Sigmoid colon (tissue), 7 donors: ENCODE measurements at places on chromosomes 4 and X. TPM values are rescaled to one million over a fixed set of nuclear protein-coding genes. Genes with fewer than 3 reads are reported as not detected.

BCLAF3 gene
- 16.3 TPM for total RNA-seq

DNA sequence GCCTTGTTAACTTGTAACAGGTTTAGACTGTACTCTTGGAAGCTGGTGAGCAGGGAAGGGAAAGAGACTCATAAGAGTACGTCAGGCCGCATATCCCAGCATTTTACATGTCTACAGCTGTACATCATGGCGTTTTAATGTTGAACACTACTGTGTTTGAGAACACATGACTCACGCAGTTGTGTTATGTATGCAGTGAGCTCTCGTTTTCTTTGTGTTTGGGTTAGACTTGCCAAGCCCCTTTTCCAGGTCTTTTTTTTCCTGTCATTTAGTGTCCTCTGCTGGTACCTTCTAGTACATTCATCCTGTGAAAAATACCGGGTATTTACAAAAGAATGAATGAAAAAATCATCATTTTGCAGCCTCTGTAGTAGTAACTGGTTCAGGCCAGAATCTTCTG is 35.3 kb downstream of the SMS start:
- H3K4me3 ChIP-seq: no peak overlapping the region
- DNase-seq: no peak
- H3K27ac ChIP-seq: peak overlapping the region; percentile 74

ODAPH gene
- total RNA-seq: not detected

GPRASP1 gene
- 25.7 TPM for total RNA-seq

DNA sequence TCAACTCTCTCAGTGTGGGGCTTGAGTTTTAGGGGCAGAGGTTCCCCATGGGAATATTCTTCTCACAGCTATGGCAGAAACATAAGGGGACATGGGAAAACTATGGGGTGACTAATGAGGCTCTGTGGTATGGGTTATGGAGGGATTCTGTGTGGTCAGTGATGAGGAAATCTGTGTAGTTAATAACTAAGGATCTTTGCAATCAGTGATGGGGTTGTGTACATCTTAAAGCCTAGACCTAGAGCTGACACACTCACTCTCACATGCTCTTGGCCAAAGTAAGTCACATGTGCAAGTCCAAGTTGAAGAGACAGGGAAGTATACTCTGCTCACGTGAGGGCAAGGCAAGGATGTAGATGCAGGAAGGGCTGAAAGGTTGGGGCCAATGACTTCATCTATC is 86.4 kb upstream of the UXT start:
- no peaks in the 10 kb centered on the region for H3K4me1 ChIP-seq
- DNase-seq: no peak
- H3K36me3 ChIP-seq: no peaks in the 10 kb centered on the region
- no peaks in the 10 kb centered on the region for H3K27me3 ChIP-seq
- H3K4me3 ChIP-seq: no peak overlapping the region

DRP2 gene
- 7.1 TPM for total RNA-seq

- no peaks in the 10 kb centered on the region for H3K27me3 ChIP-seq
- H3K4me1 ChIP-seq: no peaks in the 10 kb centered on the region
- no peak overlapping the region for H3K4me3 ChIP-seq
- no peaks in the 10 kb centered on the region for H3K36me3 ChIP-seq
- no peak overlapping the region for H3K27ac ChIP-seq
- DNase-seq: no peak
These were observed 27.5 kb downstream of the PCYT1B start for GRCh38 chrX:24619647-24620046.

DNA sequence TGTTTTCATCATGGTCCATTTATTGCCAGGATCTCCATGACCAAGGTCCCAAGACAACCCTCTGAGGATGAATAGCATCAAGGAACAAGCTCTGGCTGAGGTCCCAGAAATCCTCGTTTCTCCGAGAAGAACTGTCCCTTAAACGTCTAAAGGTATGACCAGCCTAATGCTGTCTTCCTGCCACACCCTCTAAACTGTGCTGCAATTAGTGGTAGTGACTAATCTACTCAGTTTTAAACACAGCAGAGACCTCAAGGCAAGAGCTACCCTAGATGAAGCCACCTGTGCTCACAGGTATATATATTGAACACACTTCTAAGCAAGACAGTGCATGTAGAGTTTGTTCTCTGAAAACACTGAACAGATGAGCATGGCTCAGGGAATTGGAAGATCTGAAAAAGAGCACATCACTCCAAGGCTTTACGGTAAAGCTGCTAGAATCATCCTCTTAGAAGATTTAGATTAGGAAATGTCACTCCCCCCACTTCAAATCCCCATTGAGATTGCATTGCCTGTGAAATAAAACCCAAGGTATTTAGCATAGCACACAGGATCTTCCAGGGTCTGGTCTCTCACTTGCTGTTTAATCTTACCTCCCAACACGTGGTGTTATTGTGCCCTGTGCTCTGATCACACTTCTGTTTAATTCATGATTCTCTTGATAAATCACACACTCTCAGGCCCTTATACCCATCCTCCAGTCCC is 173.9 kb upstream of the VCX3A start:
- H3K36me3 ChIP-seq: no peaks in the 10 kb centered on the region
- no peak overlapping the region for H3K27ac ChIP-seq
- no peaks in the 10 kb centered on the region for H3K4me1 ChIP-seq
- no peak for DNase-seq
- no peak overlapping the region for H3K4me3 ChIP-seq
- no peaks in the 10 kb centered on the region for H3K27me3 ChIP-seq

GRCh38 chr4:15694431-15694830 is 8.4 kb upstream of the BST1 start:
- DNase-seq: no peak
- peaks cover 14% of the 10 kb centered on the region for H3K4me1 ChIP-seq
- no peak overlapping the region for H3K4me3 ChIP-seq
- H3K27ac ChIP-seq: no peak overlapping the region
- H3K36me3 ChIP-seq: no peaks in the 10 kb centered on the region

GRCh38 chr4:41365681-41366080 is 109.0 kb downstream of the UCHL1 start:
- no peaks in the 10 kb centered on the region for H3K4me1 ChIP-seq
- no peak overlapping the region for H3K4me3 ChIP-seq
- H3K27me3 ChIP-seq: no peaks in the 10 kb centered on the region
- no peak for DNase-seq
- H3K27ac ChIP-seq: no peak overlapping the region

GRCh38 chr4:183100827-183101226 is 1.8 kb downstream of the WWC2 start:
- no peak for DNase-seq
- peak overlapping the region; percentile 1 for H3K4me3 ChIP-seq
- no peaks in the 10 kb centered on the region for H3K27me3 ChIP-seq
- no peaks in the 10 kb centered on the region for H3K36me3 ChIP-seq
- H3K27ac ChIP-seq: peak overlapping the region; percentile 97

DNA sequence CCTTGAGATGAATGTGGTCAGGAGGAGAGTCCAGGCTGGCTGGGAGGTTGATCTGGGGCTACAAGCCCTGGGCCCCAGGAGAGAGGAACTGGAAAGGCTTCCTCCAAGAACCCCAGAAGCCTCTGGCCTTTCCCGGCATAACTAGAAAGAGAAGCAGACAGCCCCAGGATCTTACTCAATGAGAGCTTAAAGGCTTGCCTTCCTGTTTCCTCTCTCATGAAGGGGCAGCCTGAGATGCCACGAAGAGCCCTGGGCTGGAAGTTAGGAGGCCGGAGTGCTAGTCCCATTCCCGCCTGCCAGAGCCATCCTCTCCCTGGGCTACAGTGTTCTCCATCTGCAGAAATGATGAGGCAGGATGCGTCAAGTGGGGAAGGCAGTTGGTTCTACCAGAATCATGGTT is 20.1 kb upstream of the XPNPEP2 start:
- no peaks in the 10 kb centered on the region for H3K36me3 ChIP-seq
- no peaks in the 10 kb centered on the region for H3K4me1 ChIP-seq
- H3K27me3 ChIP-seq: no peaks in the 10 kb centered on the region
- H3K27ac ChIP-seq: no peak overlapping the region
- DNase-seq: no peak
- no peak overlapping the region for H3K4me3 ChIP-seq

- no peak overlapping the region for H3K4me3 ChIP-seq
- H3K4me1 ChIP-seq: no peaks in the 10 kb centered on the region
- no peaks in the 10 kb centered on the region for H3K36me3 ChIP-seq
- DNase-seq: no peak
These were observed 112.6 kb downstream of the GLRA2 start for GRCh38 chrX:14641681-14642655.

GABRG1 gene
- total RNA-seq: not detected

DNA sequence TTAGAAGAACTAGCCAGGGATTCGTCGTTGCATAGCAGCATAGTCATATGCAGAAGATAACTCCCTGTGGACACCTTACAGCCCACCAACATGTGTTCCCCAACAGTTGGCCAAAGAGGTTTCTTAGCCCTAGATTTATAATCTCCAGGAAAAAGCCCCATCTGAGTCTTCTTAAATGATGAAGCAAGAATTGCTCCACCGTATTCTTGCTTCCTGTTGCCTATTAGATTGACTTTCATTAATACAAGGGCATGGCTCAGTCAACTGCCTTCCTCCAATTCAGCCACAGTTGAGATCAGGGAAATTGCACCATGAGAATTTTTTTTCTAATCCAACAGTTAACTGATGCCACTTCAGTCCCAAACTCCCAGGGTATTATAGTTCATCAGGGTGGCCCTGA is 5.2 kb upstream of the AFF2 start:
- no peak for DNase-seq
- no peak overlapping the region for H3K27ac ChIP-seq
- H3K4me1 ChIP-seq: no peaks in the 10 kb centered on the region

DNA sequence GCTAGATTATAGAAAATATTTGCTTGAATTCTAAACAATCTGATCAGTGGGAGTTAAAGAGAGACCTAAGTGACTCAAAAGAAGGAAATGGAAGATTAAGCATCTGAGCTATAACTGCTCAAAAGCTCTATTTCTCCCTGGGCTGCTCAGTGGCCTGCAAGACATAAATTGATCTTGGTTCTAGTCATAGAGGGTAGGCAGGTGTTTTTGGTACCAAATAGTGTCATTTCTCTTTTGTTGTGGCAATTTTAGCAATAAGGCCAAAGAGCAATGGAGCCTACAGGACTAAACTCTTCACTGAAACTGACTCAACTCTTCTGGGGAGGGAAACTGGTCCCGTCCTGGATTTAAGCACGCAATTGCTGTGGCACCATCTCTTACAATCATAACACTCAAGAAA is 33.9 kb upstream of the BMP2K start:
- H3K4me1 ChIP-seq: no peaks in the 10 kb centered on the region
- H3K27me3 ChIP-seq: no peaks in the 10 kb centered on the region
- no peak overlapping the region for H3K27ac ChIP-seq
- no peaks in the 10 kb centered on the region for H3K36me3 ChIP-seq

- H3K27me3 ChIP-seq: no peaks in the 10 kb centered on the region
- H3K4me1 ChIP-seq: no peaks in the 10 kb centered on the region
- DNase-seq: no peak
- no peaks in the 10 kb centered on the region for H3K36me3 ChIP-seq
- H3K4me3 ChIP-seq: no peak overlapping the region
These were observed 265.8 kb upstream of the SMIM31 start for GRCh38 chr4:164488114-164488513.

TMEM154 gene
- 0.82 TPM for total RNA-seq

DNA sequence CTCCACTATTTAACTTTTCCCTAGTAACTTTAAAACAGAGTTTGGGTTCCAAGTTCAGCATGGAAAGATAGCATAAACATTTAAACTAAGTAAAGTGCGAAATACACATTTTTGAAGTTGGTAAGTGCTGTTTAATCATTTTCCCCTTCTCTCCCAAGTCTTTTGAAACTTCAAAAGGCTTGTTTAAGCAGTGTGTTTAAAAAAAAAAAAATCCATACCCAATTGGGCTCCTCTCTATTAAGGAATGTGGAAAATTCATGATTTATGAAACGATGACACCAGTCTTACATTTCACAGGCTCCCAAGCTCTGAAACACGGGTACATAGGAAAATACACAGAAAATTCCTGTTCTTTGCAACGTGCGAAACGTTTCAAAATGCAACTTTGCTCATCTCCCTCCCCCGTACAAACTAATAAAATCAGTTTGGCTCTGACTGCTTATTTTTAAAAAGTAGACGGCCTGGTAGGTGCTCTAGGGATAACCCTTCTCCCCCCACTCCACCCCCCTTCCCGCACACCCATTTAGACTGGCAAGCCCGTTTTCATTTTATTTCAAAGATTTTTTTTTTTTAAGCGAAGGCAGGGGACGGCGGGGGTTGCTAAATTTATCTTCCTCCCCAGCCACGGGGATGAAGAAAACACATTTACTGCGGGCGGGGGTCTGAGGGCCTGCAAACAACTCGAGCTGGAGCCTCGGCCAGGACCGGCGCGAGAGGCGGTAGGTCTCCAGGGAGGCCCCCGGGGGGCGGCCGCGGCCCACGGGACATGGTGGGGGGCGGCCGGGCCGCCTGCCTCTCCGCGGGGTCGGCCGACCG is 786 bp upstream of the ZFX start:
- no peaks in the 10 kb centered on the region for H3K36me3 ChIP-seq
- H3K4me3 ChIP-seq: peak overlapping the region; percentile 83
- peak; percentile 70 for DNase-seq
- H3K27ac ChIP-seq: peak overlapping the region; percentile 96
- H3K27me3 ChIP-seq: no peaks in the 10 kb centered on the region

DNA sequence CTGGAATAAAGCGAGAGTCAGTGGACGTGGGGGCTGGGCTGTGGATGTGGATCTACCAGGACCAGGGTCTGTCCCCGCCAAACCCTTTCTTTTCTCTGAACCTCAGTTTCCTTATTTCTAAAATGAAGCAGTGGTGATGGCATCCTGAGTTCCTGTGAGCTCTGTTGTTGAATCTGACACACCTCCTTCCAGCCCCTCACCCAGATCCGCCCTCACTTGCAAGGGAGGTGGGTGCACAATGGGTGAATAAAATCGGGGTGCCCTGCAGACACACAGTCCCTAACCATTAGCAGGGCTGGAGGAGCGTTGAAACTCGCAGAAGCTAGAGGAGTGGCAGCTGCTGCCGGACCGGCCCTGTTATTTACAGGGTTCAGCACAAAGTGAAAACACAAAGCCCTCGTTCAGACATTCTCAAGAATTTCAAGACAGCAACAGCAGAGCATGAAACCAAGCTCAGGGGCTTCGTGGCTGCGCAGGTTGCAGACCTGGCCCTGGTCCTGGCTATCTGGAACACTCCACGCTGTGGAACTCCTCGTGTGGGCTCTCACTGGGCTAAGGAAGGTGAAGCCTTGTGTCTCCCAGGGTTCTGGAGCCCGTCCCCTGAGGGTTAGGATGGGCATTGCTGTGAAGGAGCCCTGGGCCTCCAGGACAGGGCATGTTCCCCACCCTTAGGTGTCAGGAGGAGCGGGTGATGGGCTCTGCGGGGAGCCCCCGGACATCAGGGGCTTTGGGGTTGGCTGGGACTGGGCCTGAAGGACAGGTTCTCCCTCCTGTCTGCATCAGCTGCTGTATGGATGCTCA is 42.9 kb downstream of the PSAPL1 start:
- no peaks in the 10 kb centered on the region for H3K4me1 ChIP-seq
- H3K36me3 ChIP-seq: no peaks in the 10 kb centered on the region
- no peak overlapping the region for H3K27ac ChIP-seq
- DNase-seq: no peak
- no peaks in the 10 kb centered on the region for H3K27me3 ChIP-seq
- no peak overlapping the region for H3K4me3 ChIP-seq
